ENCODE measurements at places on chromosomes 3 and 15. TPM values are rescaled to one million over a fixed set of nuclear protein-coding genes. Genes with fewer than 3 reads are reported as not detected.

DNA sequence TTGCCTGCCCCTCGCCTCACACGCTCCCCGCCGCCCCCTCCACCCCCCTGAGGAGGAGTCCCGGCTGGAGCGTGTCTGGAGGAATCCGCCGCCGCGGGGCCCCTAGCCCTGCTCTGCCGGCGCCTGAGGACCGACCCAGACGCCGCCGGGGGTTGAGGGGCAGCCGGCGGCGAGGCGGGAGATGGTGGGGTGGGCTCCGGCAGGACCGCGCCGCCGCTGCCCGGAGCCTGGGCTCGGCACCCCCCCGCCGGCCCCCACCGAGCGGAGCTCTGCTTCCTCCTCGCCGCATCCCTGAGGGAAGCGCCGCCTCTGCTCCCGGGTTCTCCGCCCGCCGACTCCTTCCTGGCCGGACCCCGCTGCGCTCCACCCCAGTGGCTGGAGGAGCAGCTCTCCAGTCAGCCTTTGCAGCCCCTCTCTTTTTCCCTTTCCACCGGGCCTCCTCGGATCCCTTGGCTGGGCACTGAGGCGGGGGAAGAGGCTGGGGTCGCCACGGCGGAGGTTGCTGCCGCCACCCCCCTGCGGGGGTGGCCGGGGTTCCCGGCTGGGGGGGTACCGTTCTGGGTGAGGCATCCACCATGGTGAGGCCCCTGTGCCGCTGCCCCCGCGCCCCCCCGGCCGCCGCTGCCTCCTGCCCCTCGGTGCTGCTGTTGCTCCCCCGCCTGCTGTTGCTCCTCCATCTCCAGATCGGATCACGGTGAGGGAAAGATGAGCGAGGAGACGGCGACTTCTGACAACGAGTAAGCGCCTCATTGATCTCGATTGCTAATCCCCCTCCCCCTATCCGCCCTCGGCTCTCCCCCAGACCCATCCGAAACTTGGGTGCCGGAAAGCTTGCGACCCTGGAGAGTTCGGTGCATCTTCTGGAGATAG lies at the start of gene SPRED1:
Gene SPRED1 (plus strand): TSS at position 356 of the 870 bp plus-strand sequence. CDS start 350 bp downstream, at position 706.
- DNase-seq = peak; percentile 62

GRCh38 chr3:39216176-39216790 lies 23.9 kb upstream of the XIRP1 start:
- DNase-seq = no peak

DNA sequence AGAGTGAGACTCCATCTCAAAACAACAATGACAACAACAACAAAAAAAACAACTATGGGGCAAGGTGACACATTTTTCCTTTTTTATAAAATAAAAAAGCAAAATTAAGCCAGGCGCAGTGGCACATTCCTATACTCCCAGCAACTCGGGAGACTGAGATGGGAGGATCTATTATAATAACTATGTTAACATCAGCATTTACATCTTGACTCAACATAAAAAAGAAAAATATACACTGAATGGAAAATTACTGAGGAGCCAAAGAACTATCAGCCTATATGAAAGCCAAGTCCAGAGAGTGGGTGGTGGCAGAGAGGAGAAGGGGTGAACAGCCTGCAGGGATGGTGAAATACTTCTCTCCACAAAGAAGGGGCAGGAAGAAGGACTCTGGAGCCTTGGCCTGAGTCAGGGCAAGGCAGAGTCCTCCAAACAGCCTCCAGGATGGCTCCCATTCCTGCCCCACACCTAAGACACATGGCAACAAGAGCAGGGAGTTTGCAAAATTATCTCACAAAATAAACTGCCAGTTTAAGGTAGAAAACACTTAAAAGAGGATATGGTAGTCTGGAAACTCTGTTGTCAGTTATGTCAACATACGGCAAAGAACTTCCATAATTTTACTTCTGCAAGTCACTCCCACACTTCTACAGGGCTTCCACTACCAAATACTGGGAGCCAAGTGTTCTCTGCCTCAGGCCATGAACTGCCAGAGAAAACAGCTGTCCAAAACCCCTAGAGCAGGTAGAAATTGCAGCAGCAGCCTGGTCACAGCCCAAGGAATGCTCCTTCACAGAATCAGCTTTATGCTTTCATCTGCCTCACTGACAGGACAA lies 25.9 kb downstream of the HSPBAP1 start:
- DNase-seq = no peak

DNA sequence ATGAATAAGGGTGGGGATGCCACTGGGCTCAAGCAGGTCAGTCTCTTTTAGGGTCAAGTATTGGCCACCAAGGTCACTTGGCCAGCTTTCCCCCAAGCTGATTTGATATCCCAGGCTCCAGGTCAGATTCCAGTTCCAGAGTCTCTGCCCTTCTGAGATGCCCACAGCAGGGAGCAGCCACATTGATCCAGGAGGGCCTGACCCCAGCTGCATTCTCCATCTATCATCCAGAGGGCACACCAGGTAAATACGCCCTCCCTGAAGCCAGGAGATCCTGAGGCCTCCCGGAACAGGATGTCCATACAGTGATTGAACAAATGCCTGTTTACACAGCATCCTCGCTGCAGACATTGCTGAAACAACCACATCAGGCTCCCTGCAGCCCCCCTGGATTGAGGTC lies 264.6 kb upstream of the TLE3 start:
- DNase-seq = no peak

- DNase-seq = peak; percentile 26
These were observed 20.4 kb downstream of the RBP1 start for GRCh38 chr3:139518926-139519842.

GRCh38 chr3:177629276-177629675 lies 432.0 kb upstream of the TBL1XR1 start:
- DNase-seq = no peak

DNA sequence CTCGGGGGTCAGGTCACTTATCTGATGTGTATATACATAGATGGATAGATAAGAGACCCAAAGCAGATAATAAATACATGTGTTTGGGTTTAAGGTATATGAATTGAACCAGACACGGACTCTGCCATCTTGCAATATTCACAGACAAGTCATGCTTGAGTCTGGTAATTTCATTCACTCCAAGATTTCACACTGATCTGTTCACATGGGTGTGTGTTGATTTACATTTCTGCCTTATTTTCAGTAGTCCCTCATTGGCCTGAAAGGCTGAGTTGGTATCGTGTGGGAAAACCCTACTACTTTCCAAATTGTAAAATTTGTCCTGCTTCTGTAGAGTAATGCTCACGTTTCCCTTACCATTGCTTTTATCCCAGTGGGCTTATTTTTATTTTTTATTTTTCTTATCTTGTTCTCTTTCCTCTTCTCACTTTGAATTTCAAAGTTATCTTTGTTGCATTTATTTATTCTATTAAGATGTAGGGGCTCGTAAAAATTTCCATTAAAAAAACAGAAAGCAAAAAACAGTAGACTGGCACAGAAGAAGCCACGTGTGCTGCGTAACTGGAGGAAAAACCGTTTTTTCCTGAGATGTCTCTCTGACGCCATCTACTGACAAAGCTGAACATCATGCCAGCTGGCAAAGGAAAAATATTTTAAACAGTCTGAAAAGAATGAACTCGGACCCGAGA lies 10.8 kb upstream of the MFSD1 start:
- DNase-seq = no peak

GRCh38 chr3:157394411-157394810 lies 42.2 kb upstream of the PTX3 start:
- DNase-seq = no peak

DNA sequence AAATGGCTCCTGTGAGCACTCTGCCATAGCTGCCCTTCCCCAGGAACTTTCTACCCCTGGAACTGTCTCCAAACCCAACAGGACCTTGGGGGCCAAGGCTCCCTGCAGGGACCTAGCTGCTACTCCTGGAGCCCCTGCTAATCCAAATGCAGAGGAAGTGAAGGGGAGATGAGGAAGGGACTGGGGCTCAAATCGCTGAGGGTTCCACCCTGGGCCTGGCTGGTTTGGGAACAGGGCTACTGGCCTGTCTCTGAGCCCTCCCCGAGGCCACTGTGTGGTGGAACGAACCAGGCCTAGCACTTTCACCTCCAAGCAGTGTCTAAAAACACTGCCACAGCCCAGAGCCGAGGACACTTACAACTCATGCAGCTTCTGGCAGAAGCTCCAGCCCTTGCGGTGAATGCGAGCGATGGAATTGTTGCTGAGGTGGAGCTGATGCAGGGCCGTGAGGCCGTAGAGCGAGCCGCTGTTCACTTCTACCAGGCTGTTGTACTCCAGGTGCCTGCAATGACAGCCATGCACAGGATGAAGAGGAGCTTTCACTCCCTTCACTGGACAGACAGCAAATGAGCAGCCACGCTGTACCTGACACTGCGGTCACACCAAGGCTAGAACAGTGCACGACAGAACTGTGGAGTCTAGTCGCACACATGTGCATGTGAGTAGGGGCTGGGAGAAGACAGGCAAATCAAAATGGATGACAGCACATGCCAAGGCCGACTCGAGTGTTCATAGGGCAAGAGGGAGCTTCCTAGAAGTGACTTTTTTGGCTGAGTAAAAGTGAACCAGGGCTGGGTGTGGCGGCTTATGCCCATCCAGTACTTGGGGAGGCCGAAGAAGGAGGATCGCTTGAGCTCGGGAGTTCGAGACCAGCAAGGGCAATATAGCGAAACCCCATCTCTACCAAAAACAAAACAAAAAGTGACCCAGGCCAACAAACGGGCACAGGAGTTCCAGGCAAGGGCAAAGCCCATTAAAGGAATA lies 90.8 kb downstream of the LRIG1 start:
- peak; percentile 29 for DNase-seq

DNA sequence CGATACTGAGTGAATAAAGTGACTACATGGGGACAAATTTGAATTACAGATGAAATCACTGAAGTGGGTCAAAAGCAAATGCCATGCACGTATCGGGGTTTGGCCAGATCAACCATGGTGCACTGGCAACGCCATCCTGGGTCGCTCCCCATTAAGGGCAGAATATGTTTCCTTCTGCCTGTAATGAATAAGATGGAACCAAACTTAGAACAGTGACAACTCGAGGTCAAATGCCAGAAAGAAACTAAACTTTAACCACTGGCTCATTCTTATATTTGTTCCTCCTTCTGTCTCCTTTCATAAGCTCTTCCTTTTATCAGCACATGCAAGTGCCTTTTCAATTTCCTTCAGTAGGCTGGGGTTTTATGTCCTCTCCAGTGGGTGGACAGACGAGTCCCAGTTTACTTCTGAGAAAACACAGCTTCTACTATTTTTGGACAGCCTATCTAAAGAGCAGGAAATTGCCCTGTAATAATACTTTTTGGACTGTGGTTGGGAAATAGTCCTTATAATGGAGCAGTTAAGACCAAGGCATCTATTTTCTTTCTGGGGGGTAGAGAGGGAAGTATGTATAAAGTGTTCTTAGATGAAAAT lies 61.4 kb downstream of the WHAMM start:
- DNase-seq = no peak

GRCh38 chr3:124811436-124811835 lies 75.7 kb downstream of the ITGB5 start:
- DNase-seq = no peak

DNA sequence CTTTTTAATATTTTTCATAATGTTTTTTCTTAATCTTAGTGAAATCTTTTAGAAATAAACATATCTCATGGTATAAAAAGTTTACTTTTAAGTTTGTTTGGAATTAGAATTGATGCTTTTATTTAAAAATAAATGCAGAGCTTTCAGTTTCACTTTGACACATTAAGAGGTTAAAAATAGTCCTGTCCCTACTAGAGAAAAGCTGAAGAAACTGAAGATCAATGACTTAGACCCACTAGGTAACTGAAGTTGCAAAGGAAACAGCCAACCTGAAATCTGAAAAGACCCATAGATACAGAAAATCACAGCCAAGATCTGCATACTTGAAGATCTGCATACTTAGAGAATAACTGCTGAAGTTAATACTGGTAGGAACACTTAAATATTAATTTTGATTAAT lies 237.6 kb downstream of the RAP2B start:
- DNase-seq = no peak

DNA sequence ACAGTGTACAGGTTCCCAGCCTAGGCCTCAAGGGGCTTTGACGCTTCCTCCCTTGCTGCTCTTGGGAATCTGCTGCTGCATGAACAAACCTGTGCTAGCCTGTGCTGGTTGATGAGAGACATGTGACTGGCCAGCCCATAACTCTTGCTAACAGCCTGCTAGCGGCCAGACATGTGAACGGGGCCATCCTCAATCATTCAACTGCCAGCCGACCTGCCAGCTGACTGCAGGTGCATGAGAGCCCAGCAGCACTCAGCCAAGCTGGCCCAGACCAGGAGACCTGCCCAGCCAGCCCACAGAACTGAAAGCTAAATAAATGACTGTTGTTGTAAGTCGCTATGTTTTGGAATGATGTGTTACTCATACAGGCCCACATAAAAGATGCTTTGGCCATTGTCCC lies 82.4 kb upstream of the DLG1 start:
- no peak for DNase-seq

DNA sequence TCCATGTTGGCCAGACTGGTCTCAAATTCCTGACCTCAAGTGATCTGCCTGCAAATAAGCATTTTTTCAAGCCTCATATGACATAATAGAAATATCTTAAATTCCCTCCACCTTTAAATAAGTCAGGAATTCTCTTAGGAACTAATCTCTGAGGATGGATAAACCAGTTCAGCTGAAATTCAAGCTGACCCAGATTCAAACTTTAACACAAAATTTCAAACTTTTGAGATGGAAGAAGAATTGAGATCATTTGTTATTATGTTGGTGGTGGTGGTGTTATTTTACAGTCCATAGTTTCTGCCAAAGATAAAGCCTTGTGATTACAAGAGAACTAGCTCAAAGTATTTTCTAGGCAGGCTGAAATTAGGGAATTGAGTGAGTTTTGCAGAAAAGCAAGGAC lies 85.5 kb downstream of the SSR3 start:
- DNase-seq = no peak

- DNase-seq = no peak
These were observed 186.9 kb downstream of the OPA1 start for GRCh38 chr3:193779933-193780332.

DNA sequence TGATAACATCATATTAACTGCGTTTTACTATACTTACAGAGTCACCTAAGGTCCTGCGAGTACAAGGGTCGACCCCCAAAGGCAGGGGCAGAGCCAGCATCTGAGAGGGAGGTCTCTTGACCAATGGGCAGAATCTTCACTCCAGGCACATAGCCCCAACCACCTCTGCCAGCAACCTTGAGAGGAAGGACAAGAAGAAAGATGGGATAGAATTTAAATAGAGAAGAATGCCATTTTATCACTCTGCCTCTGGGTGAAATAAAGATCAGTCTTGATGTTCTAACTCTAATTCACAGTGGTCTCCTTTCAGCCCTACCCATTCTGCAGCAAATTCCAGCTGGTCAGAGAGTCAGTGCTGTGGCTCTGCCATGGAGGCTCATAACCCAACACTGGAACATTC lies 26.5 kb downstream of the KNG1 start:
- DNase-seq = peak; percentile 36

DNA sequence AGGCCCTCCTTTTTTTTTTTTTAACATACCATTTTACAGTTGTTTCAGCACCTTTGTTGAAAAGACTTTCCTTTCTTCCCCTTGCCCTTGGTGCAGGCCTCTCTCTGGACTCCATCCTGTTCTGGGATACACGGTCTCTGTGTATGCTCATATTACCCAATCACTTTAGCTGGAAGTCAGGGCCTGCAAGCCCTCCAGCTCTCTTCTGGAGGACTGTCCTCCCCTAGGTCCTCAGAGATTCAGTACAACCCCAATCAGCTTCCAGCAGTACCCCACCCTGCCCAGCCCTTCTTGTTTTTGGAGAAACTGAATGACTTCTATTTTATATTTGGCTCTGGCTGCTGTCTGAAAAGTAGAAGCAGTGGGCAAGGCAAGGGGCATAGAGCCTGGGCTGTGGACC lies 270.8 kb downstream of the KLF13 start:
- DNase-seq = no peak

PGBD4 gene
- 0.93 TPM for total RNA-seq

AMOTL2 gene
- total RNA-seq = 26.8 TPM

SYNM gene
- total RNA-seq = 3.8 TPM

PIGZ gene
- total RNA-seq = 3.8 TPM

LARP6 gene
- 1.9 TPM for total RNA-seq

ZPLD1 gene
- total RNA-seq = not detected

ACKR4 gene
- not detected for total RNA-seq

KBTBD13 gene
- not detected for total RNA-seq

Measured in left lobe of liver (tissue), 2 donors.